Progenitor cell of endocrine pancreas (in vitro differentiated cells): ENCODE measurements at places on chromosomes 5 and 9. TPM values are rescaled to one million over a fixed set of nuclear protein-coding genes. Genes with fewer than 3 reads are reported as not detected.

The POU5F2 gene
- 0.96 and 1.1 TPM in 2 replicates for total RNA-seq

The FOXD4L6 gene
- not detected in 2 replicates for total RNA-seq

The SH2D3C gene
- total RNA-seq = 2.0 and 2.6 TPM in 2 replicates

The LCN12 gene
- 14.7 and 16.2 TPM in 2 replicates for total RNA-seq
